ENCODE measurements at places on chromosomes 3 and 15. TPM values are rescaled to one million over a fixed set of nuclear protein-coding genes. Genes with fewer than 3 reads are reported as not detected.

Gene UROC1
- not detected for total RNA-seq

DNA sequence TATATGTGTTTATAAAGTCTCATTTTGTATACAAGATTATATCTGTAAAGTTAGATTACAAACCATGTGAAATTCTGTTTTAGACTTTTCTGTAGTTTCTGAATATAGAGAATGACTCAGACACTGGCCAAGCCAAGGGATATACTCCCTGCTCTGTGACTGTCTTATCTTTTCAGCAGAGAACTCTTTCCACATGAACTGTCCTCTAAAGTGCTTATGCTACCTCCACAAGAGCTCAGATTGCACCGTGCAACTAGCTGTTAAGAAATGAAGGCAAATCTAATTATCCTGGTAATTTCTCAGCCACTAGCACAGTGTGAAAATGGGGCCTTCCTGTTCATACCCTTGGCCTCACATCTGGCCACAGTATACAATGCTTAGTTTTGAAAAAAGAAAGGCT is 44.3 kb upstream of the CPNE4 start:
- DNase-seq = no peak
- H3K4me1 ChIP-seq = no peaks in the 10 kb centered on the region
- H3K27me3 ChIP-seq = no peaks in the 10 kb centered on the region
- H3K36me3 ChIP-seq = no peaks in the 10 kb centered on the region
- no peak overlapping the region for H3K4me3 ChIP-seq

Gene RHCG
- not detected for total RNA-seq

- DNase-seq = no peak
- H3K4me1 ChIP-seq = peaks cover 2% of the 10 kb centered on the region
- H3K4me3 ChIP-seq = no peak overlapping the region
- H3K27me3 ChIP-seq = peaks cover 49% of the 10 kb centered on the region
- H3K27ac ChIP-seq = no peak overlapping the region
Measured at GRCh38 chr15:81117136-81117535, 16.9 kb upstream of the CFAP161 start.

Gene MGLL
- total RNA-seq = 3.6 TPM

DNA sequence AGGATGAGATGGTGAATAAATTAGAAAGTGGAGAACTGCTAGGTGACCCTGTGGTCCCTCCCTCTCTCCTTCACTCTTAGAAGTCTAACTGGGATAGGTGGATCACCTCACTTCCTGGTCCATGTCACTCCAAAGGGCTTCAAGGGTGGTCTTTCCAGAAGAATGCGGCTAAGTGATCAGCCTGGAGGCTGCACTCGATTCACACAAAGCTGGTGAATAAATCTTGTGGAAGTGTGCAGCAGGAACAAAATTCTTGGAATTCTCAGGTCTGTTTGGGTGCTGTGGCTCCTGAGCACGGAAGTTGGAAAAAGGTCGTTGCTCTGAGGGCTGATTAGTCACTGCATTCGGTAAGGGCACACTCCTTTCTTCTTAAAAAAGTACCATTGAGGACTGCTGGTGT is 46.3 kb downstream of the GASK1A start:
- no peaks in the 10 kb centered on the region for H3K36me3 ChIP-seq
- H3K4me3 ChIP-seq = no peak overlapping the region
- H3K27me3 ChIP-seq = peaks cover 9% of the 10 kb centered on the region
- no peak overlapping the region for H3K27ac ChIP-seq
- no peak for DNase-seq
- H3K4me1 ChIP-seq = peaks cover 26% of the 10 kb centered on the region

DNA sequence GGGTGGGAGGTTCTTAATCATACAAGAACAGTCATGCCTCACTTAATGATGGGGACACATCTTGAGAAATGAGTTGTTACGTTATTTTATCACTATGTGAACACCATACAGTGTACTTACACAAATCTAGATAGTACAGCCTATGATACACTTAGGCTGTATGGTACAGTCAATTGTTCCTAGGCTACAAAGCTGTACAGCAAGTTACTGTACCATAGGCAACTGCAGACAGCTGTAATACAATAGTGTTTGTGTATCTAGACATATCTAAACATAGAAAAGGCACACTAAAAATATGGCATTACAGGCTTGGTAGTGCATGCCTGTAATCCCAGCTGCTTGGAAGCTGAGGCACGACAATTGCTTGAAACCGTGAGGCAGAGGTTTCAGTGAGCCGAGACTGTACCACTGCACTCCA is 55.7 kb upstream of the PLXND1 start:
- H3K36me3 ChIP-seq = no peaks in the 10 kb centered on the region
- DNase-seq = no peak
- peaks cover 13% of the 10 kb centered on the region for H3K4me1 ChIP-seq
- no peak overlapping the region for H3K4me3 ChIP-seq

DNA sequence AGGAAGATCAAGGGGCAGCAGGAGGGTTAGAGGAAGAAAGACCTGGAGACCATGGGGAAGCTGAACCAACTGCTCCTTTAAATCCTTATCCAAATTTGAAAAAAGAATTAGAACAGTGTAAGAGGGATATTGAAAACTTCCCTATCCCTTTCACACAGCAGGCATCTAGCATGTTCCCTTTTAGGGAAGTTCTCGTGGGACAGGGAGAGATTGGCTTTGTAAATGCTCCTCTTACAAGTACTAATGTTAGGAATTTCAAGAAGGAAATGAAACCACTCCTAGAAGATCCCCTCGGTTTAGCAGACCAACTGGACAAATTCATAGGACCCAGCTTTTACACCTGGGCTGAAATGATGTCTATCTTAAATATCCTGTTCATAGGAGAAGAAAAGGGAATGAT is 41.5 kb downstream of the PPCDC start:
- H3K4me1 ChIP-seq = peaks cover 57% of the 10 kb centered on the region
- H3K27ac ChIP-seq = no peak overlapping the region
- no peak for DNase-seq
- no peaks in the 10 kb centered on the region for H3K27me3 ChIP-seq
- no peak overlapping the region for H3K4me3 ChIP-seq

Gene PLSCR4
- total RNA-seq = not detected

GRCh38 chr3:185715091-185715490 is 109.8 kb downstream of the IGF2BP2 start:
- H3K4me3 ChIP-seq = no peak overlapping the region
- no peak for DNase-seq
- H3K27ac ChIP-seq = no peak overlapping the region
- peaks cover 11% of the 10 kb centered on the region for H3K27me3 ChIP-seq
- no peaks in the 10 kb centered on the region for H3K36me3 ChIP-seq
- no peaks in the 10 kb centered on the region for H3K4me1 ChIP-seq

- no peaks in the 10 kb centered on the region for H3K36me3 ChIP-seq
- peaks cover 7% of the 10 kb centered on the region for H3K4me1 ChIP-seq
- DNase-seq = no peak
- no peak overlapping the region for H3K27ac ChIP-seq
- H3K4me3 ChIP-seq = no peak overlapping the region
Measured at GRCh38 chr3:100438623-100438974, 37.3 kb downstream of the LNP1 start.

Gene ALDH1L1
- total RNA-seq = not detected

GRCh38 chr3:151903501-151903991 is 30.1 kb downstream of the SUCNR1 start:
- H3K27me3 ChIP-seq = peaks cover 15% of the 10 kb centered on the region
- DNase-seq = no peak
- peaks cover 7% of the 10 kb centered on the region for H3K4me1 ChIP-seq
- H3K4me3 ChIP-seq = no peak overlapping the region

GRCh38 chr3:142817897-142818296 is 71.0 kb downstream of the PCOLCE2 start:
- H3K27ac ChIP-seq = no peak overlapping the region
- no peak overlapping the region for H3K4me3 ChIP-seq
- peaks cover 24% of the 10 kb centered on the region for H3K27me3 ChIP-seq
- no peaks in the 10 kb centered on the region for H3K36me3 ChIP-seq
- DNase-seq = no peak
- no peaks in the 10 kb centered on the region for H3K4me1 ChIP-seq

Gene CORO2B
- 0.16 TPM for total RNA-seq

DNA sequence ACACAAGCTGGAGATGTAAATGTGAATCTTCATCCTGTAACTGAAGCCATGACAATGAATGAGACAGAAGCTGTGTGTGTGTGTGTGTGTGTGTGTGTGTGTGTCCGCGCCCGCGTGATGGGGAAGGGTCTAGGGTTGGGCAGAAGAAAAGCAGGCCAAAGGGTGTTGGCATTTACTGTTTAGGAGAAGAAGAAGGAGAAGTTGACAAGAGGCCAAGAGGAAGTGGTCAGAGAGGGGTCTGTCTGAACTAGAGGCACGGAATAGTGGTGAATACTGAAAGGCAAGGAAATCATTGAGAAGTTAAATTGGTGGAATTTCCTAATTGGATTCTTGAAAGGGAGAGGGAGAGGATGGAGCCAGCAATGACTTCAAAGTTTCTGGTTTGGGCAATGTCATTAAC is 5.6 kb upstream of the NCEH1 start:
- DNase-seq = no peak
- no peak overlapping the region for H3K27ac ChIP-seq
- H3K36me3 ChIP-seq = no peaks in the 10 kb centered on the region
- H3K4me1 ChIP-seq = no peaks in the 10 kb centered on the region

DNA sequence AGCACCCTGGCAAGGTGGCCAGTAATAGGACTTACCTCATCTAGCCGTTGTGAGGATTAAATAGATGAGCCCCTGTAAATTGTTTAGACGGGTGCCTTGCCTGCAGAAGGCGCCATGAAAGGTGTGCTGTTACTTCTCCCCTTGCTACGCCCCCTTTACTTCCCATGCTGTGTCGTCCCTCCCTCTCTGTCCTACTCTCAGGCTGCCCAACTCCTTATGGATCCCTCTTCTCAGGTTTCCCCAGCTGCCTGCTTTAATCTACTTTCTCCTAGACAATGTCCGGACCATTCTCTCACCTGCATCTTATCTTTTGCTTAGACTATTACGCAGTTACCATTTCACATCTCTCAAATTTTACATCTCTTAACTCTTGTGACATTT is 1.7 kb upstream of the FBXW12 start:
- DNase-seq = no peak
- H3K27ac ChIP-seq = no peak overlapping the region
- H3K27me3 ChIP-seq = peaks cover 9% of the 10 kb centered on the region
- no peak overlapping the region for H3K4me3 ChIP-seq
- no peaks in the 10 kb centered on the region for H3K36me3 ChIP-seq

Gene IFT122
- 13.7 TPM for total RNA-seq

GRCh38 chr3:140530603-140531002 is 147.3 kb upstream of the TRIM42 start:
- no peaks in the 10 kb centered on the region for H3K36me3 ChIP-seq
- no peaks in the 10 kb centered on the region for H3K27me3 ChIP-seq
- no peak for DNase-seq
- H3K4me3 ChIP-seq = no peak overlapping the region

GRCh38 chr3:107670986-107671385 is 148.2 kb downstream of the BBX start:
- no peaks in the 10 kb centered on the region for H3K36me3 ChIP-seq
- no peaks in the 10 kb centered on the region for H3K27me3 ChIP-seq
- DNase-seq = no peak
- H3K4me1 ChIP-seq = peaks cover 14% of the 10 kb centered on the region
- H3K4me3 ChIP-seq = no peak overlapping the region
- no peak overlapping the region for H3K27ac ChIP-seq

Measured in activated CD4-positive, alpha-beta T cell treated with anti-CD3 and anti-CD28 coated beads, Interleukin-2, amount 10 ng/mL, durations not matched to agents 24 days and 14 days (primary cell).